Activated T-helper 2 cell treated with anti-CD3 and anti-CD28 coated beads, Interferon-gamma antibody, Interleukin-2, Interleukin-4, amounts not matched to agents 10 μg/mL and 5 μg/mL and 100 μg/mL, durations not matched to agents 14 hours and 24 hours and 36 hours (primary cell): ENCODE measurements at places on chromosomes 11 and 22.

DNA sequence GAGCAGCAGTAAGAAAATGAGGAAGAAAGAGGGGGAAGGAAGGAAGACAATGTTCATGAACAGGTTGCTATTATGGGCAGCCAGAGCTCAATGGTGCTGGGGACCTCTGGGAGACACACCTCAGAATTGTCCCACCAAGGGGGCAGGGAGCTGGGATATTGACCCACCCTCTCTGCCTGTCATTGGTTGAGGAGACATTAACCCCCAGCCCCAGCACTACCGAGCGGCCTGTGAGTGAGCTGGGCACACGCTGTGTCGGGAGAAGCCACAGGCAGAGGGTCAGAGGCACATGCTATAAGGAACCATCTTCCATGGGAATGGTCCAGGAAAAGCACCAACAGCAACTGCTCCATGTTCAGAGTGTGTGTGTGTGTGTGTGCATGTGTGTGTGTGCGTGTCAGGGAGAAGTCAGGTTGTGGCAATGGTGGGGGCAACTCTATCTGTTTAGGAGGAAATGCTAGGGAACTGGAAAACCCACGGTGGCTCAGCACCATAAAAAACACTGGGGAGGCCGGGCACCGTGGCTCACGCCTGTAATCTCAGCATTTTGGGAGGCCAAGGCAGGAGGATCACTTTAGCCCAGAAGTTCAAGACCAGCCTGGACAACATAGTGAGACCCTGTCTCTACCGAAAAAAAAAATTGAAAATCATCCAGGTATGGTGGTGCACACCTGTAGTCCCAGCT is 49.2 kb downstream of the CD6 start:
- DNase-seq: no peak

DNA sequence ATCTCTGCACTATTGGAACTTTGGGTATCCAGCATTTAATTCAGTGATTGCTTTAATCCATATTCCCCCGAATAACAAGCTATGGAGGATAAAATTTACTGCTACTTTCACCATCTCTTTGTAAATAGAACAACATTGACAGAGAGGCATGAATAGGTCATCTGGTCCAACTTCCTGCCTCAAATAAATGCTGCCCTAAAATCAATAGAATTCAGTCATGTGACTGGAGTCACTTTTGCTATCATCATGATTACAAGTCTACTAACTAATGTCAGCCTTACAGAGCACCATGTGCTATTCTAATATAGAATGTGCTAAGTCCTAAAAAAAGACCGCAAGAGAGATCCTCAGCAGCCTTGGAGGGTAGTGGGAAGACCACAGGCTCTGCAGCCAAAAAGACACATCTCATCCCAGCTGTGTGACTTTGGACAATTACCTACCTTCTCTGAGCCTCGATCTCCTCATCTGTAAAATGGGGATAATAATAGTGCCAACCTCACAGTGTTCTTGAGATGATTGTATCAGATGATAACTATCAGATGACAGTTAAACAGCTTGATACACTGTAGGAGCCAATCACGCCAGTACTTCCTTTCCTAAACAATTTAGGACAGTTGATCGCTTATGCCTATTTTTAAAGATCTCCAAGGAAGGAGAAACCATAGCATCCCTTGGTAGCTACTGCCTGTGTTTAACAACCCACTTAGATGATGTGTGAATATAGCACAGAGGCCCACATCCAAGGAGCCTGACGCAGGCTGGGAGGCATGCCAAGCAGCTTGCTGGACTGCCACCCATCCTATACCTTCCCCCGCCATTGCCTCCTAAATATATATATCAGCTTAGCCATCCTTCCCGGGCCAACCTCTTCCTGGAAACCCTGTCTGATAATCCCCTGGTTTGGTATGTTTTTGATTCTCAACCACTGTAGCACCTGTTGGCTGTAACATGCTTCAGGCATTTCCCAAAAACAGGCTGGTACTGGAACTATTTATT is 77.3 kb upstream of the PHF21A start:
- no peak for DNase-seq

DNA sequence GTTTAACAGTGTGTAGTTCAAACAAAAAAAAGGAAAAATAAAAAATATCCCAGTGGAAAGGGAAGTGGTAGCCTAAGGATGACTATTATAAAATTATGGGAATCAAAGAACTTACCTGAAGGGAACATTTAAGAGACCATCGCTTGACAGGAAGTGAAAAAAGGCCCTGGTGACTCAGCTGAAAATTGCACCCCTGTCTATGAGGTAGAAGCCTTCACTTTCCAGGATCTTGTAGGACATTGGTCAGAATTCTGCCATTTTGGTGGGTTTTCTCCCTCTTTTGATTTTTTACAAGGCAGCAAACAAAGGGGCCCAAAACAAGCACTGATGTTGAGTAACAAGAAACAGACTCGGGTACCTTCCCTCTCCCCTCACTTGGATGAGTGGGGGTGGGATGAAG is 15.6 kb downstream of the DDX17 start:
- no peak for DNase-seq

GRCh38 chr11:134863294-134863693 is 451.3 kb upstream of the B3GAT1 start:
- no peak for DNase-seq

- no peak for DNase-seq
Observed at GRCh38 chr22:38327805-38328204, 10.6 kb upstream of the CSNK1E start.

GRCh38 chr11:101470881-101471520 is 112.8 kb downstream of the TRPC6 start:
- no peak for DNase-seq

- DNase-seq: no peak
Observed at GRCh38 chr22:50737728-50738648, at the start of gene ACR. TSS of gene ACR (plus strand) at chr22:50738204. CDS start at chr22:50738236, 32 bp downstream.

DNA sequence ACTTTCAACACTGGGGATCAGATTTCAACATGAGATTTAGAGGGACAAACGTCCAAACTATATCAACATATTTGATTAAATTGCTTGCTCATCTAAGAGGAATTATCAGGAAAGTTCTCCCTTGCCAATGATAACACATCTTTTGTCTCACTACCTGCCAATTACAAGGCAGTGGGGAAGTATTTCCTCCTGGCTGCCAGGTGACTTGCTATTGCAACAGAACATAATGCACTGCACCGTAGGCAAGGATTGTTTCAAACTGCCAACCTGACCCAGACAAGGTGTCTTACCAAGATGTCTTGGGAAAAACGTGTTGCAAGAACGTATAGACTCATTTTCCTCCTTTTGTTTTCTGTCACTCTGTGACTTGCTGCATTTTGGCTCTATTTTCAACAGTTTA is 711.6 kb downstream of the METTL15 start:
- no peak for DNase-seq

- no peak for DNase-seq
Observed at GRCh38 chr11:16262645-16262955, 93.7 kb downstream of the SOX6 start.
